IMR-90 (cell line): ENCODE measurements at places on chromosomes 12 and 14. TPM values are rescaled to one million over a fixed set of nuclear protein-coding genes. Genes with fewer than 3 reads are reported as not detected.
A peak's percentile ranks its signal among the peaks of the same experiment; 100 is the strongest.

DNA sequence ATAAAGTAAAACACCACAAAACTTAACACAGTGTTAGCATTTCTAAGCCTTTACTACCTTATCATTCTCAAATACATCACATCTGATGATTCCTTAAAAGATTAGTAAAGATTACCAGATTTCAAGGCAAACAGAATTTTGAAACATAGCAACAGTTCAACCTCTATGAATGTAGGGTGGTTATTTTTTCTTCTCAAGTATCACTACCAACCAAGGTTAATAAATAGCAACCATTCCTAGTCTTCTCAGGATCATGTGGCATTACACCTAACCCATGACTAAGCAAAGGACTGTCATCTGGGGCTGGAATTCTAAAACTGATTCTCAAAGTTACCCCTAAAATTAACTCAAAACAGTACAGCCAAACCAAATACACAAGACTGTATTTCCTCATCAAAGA, 39.4 kb upstream of the CSRNP2 start:
- peaks cover 6% of the 10 kb centered on the region; the same call in 1 of the 2 replicates for H3K36me3 ChIP-seq
- H3K27ac ChIP-seq = no peak overlapping the region
- peaks cover 4% of the 10 kb centered on the region for H3K4me1 ChIP-seq
- H3K4me3 ChIP-seq = no peak overlapping the region
- DNase-seq = no peak

DNA sequence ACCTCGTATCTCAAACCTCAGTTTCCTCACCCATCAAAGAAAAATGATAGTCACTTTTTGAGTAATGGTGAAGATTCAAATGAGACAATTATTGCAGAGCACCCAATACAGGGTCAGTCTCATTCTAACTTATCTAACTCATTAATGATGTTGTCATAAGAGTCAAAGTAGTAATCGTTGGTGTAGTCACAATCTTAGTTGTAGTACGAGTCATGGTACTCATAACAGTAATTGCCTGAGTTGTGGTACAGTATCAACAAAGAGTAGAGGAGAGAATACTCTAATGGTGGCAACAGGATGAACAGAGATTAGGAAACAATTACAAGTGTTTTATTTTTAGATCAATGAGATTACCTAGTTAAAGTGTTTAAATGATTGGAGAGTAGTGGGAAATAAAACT, 93.6 kb upstream of the TMTC2 start:
- H3K27me3 ChIP-seq = no peaks in the 10 kb centered on the region
- H3K36me3 ChIP-seq = no peaks in the 10 kb centered on the region
- no peak for DNase-seq

- H3K27me3 ChIP-seq = no peaks in the 10 kb centered on the region
- H3K4me3 ChIP-seq = no peak overlapping the region
- no peak overlapping the region for H3K27ac ChIP-seq
- H3K36me3 ChIP-seq = no peaks in the 10 kb centered on the region
- peaks cover 10% of the 10 kb centered on the region for H3K4me1 ChIP-seq
Measured at GRCh38 chr12:27817766-27818165, 37.7 kb upstream of the MANSC4 start.

- no peaks in the 10 kb centered on the region for H3K27me3 ChIP-seq
- peaks cover 7% of the 10 kb centered on the region for H3K4me1 ChIP-seq
- H3K36me3 ChIP-seq = peaks cover 3% of the 10 kb centered on the region; the same call in 1 of the 2 replicates
- H3K27ac ChIP-seq = no peak overlapping the region
- H3K4me3 ChIP-seq = no peak overlapping the region
- no peak for DNase-seq
Measured at GRCh38 chr12:78040111-78040510, 209.4 kb downstream of the NAV3 start.

- DNase-seq = peak; percentile 74
- H3K27ac ChIP-seq = no peak overlapping the region
- no peak overlapping the region for H3K4me3 ChIP-seq
- no peaks in the 10 kb centered on the region; the same call in 1 of the 2 replicates for H3K27me3 ChIP-seq
Measured at GRCh38 chr12:54220092-54220557, 31.3 kb upstream of the SMUG1 start.

- no peak for DNase-seq
- H3K4me3 ChIP-seq = peak overlapping the region; percentile 89
- H3K4me1 ChIP-seq = peaks cover 61% of the 10 kb centered on the region
- no peaks in the 10 kb centered on the region for H3K27me3 ChIP-seq
- H3K27ac ChIP-seq = peak overlapping the region; percentile 97
Measured at GRCh38 chr14:73757876-73758391, 43.8 kb upstream of the PNMA1 start.

DNA sequence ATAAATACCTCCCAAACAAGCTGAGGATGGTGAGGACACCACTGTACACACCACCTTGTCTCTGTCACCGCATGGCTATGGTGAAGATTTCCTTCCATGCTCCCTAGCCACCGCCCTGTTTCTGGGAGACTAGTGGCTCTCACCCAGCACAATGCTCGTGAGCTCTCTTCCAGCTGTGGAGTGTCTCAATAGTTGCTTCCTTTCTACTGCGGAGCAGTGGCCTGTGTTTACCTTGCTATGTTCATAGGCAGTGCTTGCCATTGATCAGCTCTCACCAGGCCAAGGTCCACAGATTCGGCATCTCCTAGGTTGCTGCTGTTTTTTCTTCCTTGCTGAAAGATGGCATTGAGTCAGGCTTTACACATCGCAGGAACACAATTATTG, 313.6 kb upstream of the RTL1 start:
- DNase-seq = no peak

DNA sequence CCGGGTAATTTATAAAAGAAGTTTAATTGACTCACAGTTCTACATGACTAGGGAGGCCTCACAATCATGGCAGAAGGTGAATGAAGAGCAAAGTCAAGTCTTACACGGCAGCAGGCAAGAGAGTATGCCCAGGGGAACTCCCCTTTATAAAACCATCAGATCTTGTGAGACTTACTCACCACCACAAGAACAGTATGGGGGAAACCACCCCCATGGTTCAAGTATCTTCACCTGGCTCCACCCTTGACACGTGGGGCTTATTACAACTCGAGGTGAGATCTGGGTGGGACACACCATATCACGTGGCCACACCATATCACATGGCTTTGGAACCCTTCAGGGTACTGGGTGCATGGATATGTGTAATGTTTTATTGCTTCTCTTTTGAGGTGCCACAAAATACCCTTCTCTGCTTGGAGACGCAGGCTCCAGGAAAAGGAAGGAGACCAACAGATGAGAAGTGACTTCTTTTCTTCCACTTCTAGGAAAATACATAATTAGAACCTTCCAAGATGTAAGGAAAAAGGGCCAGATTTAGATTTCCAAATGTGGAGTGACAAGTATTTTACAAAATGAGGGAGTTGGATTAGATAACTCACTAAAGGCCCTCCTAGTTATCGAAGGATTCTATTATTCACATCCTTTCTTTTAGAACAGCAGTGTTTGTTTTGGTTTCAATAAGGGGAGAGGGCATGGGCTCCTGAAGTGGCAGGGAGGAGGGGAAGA, 33.1 kb upstream of the ETFBKMT start:
- no peak overlapping the region for H3K4me3 ChIP-seq
- no peaks in the 10 kb centered on the region; the same call in 1 of the 2 replicates for H3K4me1 ChIP-seq
- no peak for DNase-seq
- no peaks in the 10 kb centered on the region; the same call in 1 of the 2 replicates for H3K27me3 ChIP-seq
- no peak overlapping the region for H3K27ac ChIP-seq

- no peaks in the 10 kb centered on the region for H3K36me3 ChIP-seq
- H3K27me3 ChIP-seq = no peaks in the 10 kb centered on the region
- no peaks in the 10 kb centered on the region for H3K4me1 ChIP-seq
- no peak for DNase-seq
Measured at GRCh38 chr14:85187521-85187920, 342.4 kb upstream of the FLRT2 start.

DNA sequence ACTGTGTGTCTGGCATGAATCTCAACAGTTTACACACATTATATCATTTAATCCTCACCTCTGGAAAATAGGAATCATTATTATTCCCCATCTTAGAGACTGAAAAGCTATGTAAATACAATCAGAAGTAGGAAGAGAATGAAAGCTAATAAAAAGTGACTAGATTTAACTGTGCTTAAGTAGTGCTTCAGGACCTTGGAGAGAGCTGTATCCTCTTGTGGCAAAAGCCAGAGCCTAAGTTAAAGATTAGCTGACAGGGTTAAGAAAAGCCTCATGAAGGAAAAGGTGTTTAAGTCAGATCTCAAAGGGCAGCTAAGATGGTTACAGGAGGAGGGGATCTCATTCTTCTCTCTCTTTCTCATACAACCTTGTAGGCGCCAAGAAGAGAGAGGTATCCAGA, 65.3 kb upstream of the TMEM233 start:
- no peaks in the 10 kb centered on the region for H3K27me3 ChIP-seq
- H3K4me3 ChIP-seq = no peak overlapping the region
- no peak for DNase-seq
- no peak overlapping the region for H3K27ac ChIP-seq
- no peaks in the 10 kb centered on the region for H3K36me3 ChIP-seq

DNA sequence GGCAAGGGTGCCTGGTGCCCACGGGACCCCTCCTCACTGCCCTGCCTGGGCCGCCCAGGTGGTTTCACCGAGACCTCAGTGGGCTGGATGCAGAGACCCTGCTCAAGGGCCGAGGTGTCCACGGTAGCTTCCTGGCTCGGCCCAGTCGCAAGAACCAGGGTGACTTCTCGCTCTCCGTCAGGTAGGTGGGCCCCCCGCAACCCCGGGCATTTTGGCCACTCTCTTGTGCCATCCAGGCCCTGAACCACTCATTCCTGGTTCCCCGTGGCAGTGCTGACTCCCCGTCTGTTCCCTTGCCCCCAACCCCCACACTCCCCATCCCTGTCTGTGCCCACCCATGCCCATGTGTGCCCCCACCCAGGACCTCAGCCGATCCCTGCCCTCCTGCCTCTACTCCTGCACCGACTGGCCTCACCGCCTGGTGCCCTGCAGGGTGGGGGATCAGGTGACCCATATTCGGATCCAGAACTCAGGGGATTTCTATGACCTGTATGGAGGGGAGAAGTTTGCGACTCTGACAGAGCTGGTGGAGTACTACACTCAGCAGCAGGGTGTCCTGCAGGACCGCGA, 480 bp downstream of the PTPN6 start:
- no peaks in the 10 kb centered on the region for H3K36me3 ChIP-seq
- 0 out of 2 replicates have a peak, but pooled peaks cover 2% of the 10 kb centered on the region for H3K4me1 ChIP-seq
- H3K4me3 ChIP-seq = no peak overlapping the region
- H3K27ac ChIP-seq = no peak overlapping the region
- no peaks in the 10 kb centered on the region for H3K27me3 ChIP-seq
- DNase-seq = no peak

- no peak overlapping the region for H3K27ac ChIP-seq
- H3K4me1 ChIP-seq = no peaks in the 10 kb centered on the region
- H3K4me3 ChIP-seq = no peak overlapping the region
Measured at GRCh38 chr14:104284107-104284592, 145.8 kb downstream of the KIF26A start.

GRCh38 chr12:3727877-3728632, 24.9 kb downstream of the CRACR2A start:
- no peak overlapping the region for H3K27ac ChIP-seq
- peak; percentile 33 for DNase-seq
- no peaks in the 10 kb centered on the region for H3K36me3 ChIP-seq
- peaks cover 17% of the 10 kb centered on the region for H3K27me3 ChIP-seq

- no peaks in the 10 kb centered on the region for H3K4me1 ChIP-seq
- H3K27me3 ChIP-seq = no peaks in the 10 kb centered on the region
- peaks cover 24% of the 10 kb centered on the region for H3K36me3 ChIP-seq
- DNase-seq = no peak
- H3K27ac ChIP-seq = no peak overlapping the region
Measured at GRCh38 chr14:63383776-63384367, 65.1 kb upstream of the GPHB5 start.

- DNase-seq = no peak
- no peaks in the 10 kb centered on the region for H3K36me3 ChIP-seq
- peaks cover 4% of the 10 kb centered on the region; the same call in 1 of the 2 replicates for H3K4me1 ChIP-seq
- no peak overlapping the region for H3K27ac ChIP-seq
- H3K27me3 ChIP-seq = no peaks in the 10 kb centered on the region; the same call in 1 of the 2 replicates
Measured at GRCh38 chr12:26108915-26109314, 15.9 kb downstream of the BHLHE41 start.

DNA sequence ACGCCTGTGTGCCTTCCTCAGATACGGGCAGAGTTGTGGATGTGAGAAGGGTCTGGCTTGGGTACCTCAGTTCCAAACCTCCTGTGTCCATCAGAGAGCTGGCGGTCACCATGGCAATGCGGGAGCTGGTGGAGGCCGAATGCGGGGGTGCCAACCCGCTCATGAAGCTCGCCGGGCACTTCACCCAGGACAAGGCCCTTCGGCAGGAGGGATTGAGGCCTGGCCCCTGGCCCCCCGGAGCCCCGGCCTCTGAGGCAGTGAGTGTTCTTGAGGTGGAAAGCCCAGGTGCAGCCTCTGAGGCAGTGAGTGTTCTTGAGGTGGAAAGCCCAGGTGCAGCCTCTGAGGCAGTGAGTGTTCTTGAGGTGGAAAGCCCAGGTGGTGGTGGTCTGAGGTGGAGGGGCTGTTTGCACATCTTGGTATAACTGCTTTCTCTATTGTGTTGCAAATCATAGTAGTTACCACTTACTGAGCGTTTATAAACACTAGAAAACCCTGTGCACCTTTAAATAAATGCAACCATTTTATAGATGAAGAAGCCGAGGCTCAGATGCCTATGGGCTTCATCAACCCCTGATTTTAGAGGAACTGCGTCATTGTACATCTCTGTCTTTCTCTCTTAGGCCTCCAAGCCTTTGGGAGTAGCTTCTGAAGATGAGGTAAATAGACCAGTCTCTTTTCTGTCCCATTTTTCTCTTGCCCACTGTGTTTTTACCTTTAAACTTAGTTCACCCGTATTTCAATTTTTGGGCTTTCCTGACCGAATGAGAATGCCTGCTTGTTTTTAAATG, 976 bp downstream of the PEX5 start:
- peak overlapping the region; percentile 69 for H3K4me3 ChIP-seq
- H3K27me3 ChIP-seq = no peaks in the 10 kb centered on the region
- H3K4me1 ChIP-seq = peaks cover 7% of the 10 kb centered on the region
- H3K36me3 ChIP-seq = peaks cover 4% of the 10 kb centered on the region
- H3K27ac ChIP-seq = peak overlapping the region; percentile 43

- no peaks in the 10 kb centered on the region for H3K36me3 ChIP-seq
- H3K4me3 ChIP-seq = no peak overlapping the region
- DNase-seq = no peak
- H3K27ac ChIP-seq = no peak overlapping the region
Measured at GRCh38 chr12:131096681-131097181, 143.0 kb downstream of the ADGRD1 start.

- peak overlapping the region; percentile 68; the same call in 1 of the 2 replicates for H3K27ac ChIP-seq
- DNase-seq = peak; percentile 91
- no peak overlapping the region for H3K4me3 ChIP-seq
- no peaks in the 10 kb centered on the region; the same call in 1 of the 2 replicates for H3K4me1 ChIP-seq
- no peaks in the 10 kb centered on the region for H3K36me3 ChIP-seq
Measured at GRCh38 chr12:54935235-54935951, 49.2 kb downstream of the TESPA1 start.

GRCh38 chr12:65779091-65779642, 45.1 kb upstream of the HMGA2 start:
- peak; percentile 61 for DNase-seq
- H3K27ac ChIP-seq = no peak overlapping the region
- H3K27me3 ChIP-seq = no peaks in the 10 kb centered on the region
- H3K36me3 ChIP-seq = no peaks in the 10 kb centered on the region
- no peak overlapping the region for H3K4me3 ChIP-seq

Gene CEBPE
- total RNA-seq = not detected in 2 replicates

Gene AEBP2
- total RNA-seq = 21.7 and 23.6 TPM in 2 replicates

Gene IRAK3
- total RNA-seq = 0.72 and 1.1 TPM in 2 replicates
